Hindlimb muscle (tissue), 1 donor: ENCODE measurements at places on chromosomes 1 and 21. TPM values are rescaled to one million over a fixed set of nuclear protein-coding genes. Genes with fewer than 3 reads are reported as not detected.

VHLL gene
- not detected for polyA plus RNA-seq

DNA sequence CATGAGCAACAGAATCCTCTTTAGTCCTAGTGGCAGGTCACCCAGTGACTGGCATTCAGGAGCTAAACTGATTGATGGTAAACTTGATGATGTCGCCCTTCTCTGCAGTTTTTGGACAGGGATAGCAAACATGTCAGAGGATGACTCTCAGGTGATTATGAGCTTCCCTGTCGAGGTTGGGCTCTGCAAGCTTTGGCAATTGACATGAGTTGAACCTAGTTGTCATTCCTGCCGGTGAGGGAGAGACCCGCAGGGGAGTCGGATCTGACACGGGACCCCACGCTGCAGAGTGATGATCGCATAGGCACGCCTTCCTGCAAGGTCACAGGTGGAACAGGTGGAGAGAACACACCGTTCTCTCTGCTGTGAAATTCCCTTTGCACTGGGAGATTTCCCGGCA lies 438.0 kb upstream of the VAMP3 start:
- DNase-seq: no peak

DNA sequence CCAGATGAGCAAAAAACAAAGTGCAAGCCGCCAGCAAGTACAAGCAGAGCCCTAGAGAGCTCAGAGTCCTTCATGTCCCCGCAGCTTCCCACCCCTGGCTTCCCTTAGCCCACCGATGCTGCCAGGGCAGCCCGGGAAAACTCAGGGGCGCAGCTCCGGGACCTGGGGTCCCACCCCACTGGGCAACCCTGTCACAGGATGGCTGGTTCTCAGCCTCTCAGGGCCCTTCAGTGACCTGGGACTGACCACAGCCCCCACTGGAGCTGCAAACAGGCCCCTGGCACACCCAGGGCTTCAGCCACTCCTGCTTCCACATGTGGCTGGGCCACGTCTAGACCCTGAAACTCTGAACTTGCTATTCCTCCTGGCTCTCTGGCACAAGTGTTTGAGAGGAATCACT lies 49.5 kb downstream of the CHD5 start:
- no peak for DNase-seq

DNA sequence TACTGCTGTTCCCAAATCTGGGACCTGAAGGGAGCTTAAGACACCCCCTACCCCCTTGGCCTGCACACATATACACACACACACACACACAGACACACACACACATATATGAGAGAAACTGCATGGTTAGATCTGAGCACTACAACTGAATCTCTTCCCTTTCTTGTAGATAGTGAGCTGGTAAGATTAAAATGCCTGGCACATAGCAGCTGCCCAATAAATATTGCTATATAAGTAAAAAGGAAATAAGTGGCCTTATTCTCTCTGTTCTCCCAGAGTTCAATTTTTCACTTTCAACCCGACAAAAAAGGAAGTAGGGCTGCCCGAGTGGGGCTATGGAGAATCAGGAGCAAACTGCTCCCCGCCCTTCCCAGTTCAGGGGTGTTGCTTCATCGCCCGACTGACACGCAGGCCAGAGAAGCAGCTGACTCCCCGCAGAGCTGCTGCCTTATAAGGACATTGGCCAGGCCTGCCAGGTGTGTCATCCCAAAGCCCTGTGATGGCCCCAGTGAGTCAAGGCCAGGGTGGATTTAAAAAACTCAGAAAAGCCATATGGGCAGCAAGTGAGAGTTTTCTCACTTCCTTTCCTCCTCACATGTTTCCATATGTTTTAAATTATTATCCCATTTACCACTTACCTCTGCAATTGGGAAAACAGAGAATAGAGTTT lies 106.5 kb upstream of the SLC44A3 start:
- DNase-seq: peak; percentile 75

GRCh38 chr21:34792504-34793089 lies 123.8 kb downstream of the CLIC6 start:
- DNase-seq: no peak

GRCh38 chr1:202311875-202312635 lies 29.7 kb downstream of the UBE2T start:
- no peak for DNase-seq
